ENCODE measurements at places on chromosomes 2 and 18.

DNA sequence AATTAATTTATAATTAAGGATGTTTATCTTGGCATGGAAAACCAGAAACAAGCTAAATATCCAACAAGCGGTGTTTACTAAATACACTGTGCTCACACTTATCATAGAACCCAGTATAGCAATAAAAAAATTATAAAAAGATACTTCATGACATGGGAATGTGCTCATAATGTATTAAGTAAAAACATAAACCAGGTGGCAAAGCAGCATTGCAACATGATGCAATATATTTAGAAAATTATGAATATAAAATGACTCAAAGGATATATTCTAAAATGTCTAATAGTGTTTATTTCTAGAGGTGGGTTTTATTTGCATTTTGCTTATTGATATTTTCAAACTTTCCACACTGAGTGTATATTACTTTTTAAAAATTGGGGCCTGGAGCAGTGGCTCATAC lies 84.4 kb upstream of the ATL2 start:
- DNase-seq: no peak

GRCh38 chr2:98623657-98624056 lies 15.3 kb downstream of the UNC50 start:
- DNase-seq: no peak

DNA sequence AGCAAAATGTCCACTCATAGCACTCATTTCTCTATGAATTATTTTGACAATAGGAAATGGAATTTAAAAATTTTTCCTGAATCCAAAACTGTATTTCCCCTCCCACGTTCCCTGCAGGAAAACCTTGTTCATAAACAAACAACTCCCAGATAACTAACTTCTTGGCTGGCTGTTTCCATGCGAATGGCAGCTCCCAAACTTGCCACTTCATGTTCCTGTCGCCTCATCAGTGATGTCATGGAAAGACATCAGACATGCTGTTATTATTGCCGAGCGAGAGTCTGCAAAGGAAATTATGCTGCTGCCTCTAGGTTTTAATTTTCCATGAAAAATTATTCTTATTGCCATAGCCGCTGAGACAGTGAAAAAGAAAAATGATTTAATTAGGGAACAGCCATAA lies 117.0 kb upstream of the RIOK3 start:
- no peak for DNase-seq

DNA sequence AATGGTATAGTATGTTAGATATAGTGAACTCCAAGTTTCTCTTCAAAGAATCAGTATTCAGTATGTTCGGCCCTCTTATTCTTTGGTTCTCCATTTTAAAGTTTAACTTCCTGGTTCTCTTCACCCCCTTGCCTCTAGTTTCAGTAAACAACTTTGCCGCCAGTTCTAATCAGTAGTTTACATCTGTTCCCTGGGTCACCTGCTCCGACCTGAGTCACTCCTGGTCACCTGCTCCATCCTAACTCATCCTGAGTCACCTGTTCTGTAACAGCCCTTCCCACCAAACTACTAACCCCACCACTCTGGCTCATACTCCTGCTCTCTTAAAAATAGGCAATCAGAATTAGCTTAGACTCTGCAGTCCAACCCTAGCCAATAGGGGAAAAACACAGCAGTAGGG lies 23.7 kb upstream of the TEX51 start:
- no peak for DNase-seq

DNA sequence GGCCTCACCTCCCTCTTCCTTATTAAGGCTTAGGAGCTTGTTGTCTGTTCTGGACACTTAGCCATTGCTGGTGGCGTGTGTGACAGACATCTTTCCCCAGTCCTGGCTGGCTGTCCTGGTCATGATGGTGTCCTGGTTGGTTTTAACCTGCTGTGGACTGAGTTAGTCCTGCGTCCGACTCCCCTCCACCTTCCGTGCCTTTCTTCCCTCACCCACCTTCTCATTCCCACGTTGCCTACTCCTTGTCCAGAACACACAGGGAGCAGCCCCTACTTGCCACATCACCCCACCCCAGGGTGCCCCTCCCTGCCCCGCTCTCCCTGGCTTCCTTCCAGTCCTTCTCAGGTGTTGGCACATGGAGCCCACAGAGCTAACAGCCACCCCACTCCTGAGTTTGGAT lies 9.5 kb downstream of the ANO7 start:
- no peak for DNase-seq

GRCh38 chr18:13124411-13124810 lies 94.1 kb upstream of the LDLRAD4 start:
- DNase-seq: no peak
